ENCODE measurements at places on chromosomes 13 and 19.

GRCh38 chr13:108115738-108116137, 99.6 kb downstream of the LIG4 start:
- DNase-seq = no peak

DNA sequence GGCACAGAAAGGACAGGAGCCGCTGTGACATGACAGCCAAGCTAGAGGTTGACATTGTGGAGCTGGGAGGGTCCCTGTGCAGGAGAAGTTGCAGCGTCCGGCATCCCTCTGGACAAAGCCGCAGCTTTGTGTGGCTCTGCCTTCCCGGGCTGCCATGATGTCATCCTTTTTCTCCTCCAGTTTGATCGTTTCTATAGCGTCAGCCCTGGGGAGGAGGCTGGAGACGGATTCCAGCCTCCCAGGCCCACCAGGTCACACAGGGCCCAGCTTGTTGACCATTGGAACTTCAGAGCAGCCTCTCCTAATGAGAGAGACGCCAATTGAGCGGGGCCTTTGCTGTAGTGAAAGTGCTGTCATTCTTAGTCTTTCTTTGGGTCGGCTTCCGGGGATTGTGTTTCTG, 3.8 kb upstream of the KCNJ14 start:
- DNase-seq = no peak

DNA sequence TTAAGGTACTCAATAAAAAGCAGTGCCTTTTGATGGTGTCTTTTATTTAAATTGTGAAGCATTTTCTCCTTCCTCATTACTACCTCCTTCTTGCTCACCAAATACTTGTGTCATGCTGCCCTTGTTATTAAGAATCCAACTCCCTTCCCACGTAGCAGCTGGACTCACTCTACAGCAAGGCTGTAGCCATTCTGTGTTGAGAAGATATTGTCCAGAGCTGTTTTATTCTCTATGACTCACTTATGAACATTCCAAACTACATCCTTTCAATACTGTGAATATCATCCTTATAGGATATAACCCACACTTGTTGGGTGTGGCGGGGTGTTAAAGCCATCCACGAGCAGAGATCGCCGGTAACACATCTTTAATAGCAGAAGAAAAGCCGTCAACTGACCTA, 1671.5 kb upstream of the SLC10A2 start:
- DNase-seq = no peak

DNA sequence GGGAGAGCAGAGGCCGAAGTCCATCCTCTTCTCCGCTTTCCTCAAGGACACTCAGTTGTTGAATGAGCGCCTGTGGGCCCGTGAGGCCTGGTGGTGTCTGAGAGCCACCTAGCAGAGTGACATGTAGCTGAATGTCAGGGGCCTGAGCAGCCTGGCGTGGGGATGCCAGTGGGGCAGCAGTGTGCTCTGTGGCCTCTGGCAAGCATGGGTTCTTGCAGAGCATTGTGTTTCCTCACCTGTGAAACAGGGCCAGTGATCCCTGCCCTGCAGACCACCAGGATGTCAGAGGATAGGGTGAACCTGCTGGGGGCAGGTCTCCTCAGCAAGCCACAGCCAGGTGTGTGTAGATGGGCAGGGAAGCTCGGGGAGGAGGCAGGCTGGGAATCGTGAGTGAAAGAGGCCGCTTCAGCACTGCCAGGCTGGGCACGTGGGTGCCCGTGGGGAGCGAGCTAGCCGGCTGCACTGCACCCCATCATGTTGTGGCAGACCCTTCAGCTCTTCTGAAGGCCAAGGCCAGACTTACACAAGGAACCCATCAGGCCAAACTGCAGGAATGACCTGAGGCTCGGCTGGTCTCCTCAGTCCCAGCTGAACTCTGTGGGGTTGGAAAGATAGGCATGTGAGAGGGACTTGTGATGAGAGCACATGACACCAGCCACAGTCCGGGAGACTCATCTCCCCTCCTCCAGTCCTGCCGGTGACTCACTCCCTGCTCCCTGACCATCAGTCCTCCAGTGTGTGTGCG, 5.0 kb downstream of the PPP1R37 start:
- peak; percentile 94 for DNase-seq

GRCh38 chr13:62931853-62932252, 1516.2 kb upstream of the PCDH20 start:
- DNase-seq = no peak

GRCh38 chr13:86906127-86906874, 764.9 kb upstream of the SLITRK5 start:
- no peak for DNase-seq

DNA sequence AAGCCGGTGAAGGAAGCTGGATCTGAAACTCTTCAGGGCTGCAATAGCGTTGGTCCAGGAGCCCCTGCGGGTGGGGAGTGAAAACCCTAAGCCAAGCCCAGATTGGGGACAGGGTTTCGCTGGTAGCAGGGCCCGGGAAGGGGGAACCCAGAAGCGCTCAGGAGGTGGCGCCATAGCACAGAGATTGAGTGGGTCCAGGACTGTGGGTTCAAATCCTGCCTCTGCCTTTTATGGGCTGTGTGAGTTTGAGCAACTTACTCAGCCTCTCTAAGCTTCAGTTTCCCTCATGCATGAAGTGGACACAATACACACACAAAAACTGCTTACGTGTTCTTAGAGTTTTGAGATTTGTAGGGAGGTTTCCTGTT, 8.3 kb upstream of the SYCN start:
- peak; percentile 40 for DNase-seq

DNA sequence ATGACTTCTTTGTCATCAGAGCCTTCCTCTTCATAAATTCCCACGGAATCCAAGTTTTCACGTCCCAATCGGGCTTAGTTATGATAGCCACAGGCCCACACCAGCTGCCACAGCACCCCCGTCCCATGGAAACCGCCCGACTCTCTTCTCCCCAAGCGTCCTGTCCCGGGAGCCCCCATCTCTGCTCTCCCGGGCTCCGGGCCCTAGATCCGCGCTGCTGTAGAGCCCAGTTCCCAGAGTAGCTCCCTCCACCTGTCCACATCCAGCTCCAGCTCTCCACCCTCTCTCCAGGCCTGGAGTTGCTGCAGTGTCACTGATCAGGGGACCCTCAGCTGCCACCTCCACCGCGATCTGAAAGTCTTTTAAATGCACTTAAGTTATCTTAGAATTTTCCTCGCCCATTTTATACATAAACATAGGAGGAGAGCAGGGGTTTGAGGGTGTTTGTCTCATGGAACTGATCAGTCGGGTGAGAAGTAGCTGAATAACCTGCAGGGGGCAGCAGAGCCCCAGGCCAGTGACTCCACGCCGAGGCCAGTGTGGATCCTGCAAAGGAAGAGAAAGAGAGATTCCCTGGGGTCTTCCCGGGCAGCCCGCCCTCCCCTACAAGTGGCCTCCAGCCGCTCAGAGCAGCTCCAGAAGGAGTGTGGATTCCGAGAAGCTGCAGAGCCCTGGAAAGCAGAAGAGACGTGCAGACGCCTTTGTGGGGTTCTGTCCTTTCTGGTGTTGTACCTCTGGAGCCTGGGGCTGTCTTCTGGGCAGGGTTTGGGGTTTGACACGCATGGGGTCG, 1.1 kb upstream of the ZNF763 start:
- peak; percentile 85 for DNase-seq

- no peak for DNase-seq
Observed at GRCh38 chr13:23509781-23510543, 60.2 kb upstream of the TNFRSF19 start.

- no peak for DNase-seq
Observed at GRCh38 chr19:23403581-23404324, 8.5 kb upstream of the ZNF91 start.

- DNase-seq = no peak
Observed at GRCh38 chr13:47190696-47191305, 293.9 kb upstream of the HTR2A start.

- peak; percentile 10 for DNase-seq
Observed at GRCh38 chr13:21137696-21138095, 38.7 kb downstream of the SKA3 start.

DNA sequence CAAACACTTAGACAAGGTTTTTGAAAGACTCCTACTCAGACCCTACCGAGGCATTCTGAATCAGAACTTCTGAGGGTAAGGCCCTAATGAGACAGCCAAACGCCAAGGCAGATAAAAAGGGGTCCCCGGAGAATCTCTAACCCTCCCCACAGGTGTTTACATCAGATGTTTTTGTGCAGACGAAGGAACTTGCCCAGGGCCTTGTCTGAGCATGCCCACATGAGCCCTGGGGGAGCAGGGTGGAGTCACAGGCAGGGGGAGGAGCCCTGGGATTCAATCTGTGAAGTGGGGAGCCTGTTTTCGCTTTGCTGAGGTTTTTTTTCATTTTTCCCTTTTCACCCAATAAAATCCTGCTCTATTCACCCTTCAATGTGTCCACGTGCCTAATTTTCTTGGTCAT, 61.6 kb upstream of the MED4 start:
- no peak for DNase-seq

All from suppressor macrophage treated with lipopolysaccharide for 1 hour (primary cell).